Large intestine (tissue), 12 donors: ENCODE measurements at places on chromosomes 7 and 10. TPM values are rescaled to one million over a fixed set of nuclear protein-coding genes. Genes with fewer than 3 reads are reported as not detected.

- DNase-seq = no peak
Observed at GRCh38 chr7:55794527-55794926, 68.0 kb downstream of the SEPTIN14 start.

GRCh38 chr10:93160140-93160539 lies 86.4 kb downstream of the CYP26A1 start:
- DNase-seq = no peak

DNA sequence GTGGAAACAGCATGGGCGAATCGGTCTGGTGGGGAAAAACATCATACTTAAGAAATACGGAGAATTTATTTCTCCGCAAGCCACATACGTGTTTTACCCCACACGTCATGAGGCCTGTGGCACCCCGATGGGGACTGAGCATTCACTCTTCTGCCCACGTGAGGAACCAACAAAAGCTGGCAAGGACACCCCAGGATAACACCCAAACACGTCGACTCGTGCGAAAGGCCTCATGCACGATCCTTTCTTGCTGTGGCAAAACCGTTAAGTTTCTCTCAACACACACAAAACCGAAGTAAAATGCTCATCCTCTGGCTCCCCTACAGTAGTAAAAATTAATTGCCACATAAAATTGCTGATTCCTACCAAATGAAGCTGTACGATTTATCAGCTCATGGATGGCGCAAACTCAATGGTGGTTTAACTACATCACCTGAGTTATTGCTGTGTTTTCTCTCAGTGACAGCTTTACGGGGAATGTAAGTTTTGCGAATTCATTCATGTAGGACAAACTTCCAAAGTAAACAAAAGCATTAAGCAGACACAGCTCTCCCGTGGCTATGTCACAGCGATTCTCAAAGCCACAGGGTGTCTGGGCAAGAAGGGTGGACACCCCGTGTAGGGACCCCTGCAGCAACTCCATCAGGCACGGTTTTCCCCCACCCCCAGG lies 97.0 kb downstream of the CTBP2 start:
- DNase-seq = no peak

DNA sequence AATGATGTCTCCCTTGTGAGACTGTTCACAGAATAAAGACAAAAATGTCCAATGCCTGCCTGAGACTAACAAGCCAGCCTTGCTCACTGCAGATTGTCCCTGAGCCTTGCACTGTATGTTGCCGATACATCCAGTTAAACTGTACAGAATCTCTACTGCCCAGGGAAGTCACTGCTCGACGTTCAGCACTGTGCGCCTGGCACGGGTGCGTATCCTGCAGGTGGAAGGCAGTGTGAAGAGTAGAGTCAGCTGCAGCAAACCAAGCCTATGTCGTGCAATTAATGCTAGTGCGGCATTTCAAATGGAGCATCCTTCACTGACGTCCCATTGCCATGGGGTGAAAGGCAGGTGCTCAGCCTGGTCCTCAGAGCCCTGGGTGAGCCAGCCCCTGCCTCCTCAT lies 132.9 kb downstream of the TNS3 start:
- DNase-seq = no peak

GRCh38 chr10:31064348-31064747 lies 32.7 kb upstream of the ZNF438 start:
- no peak for DNase-seq

- DNase-seq = no peak
Observed at GRCh38 chr10:13658871-13659685, 72.3 kb downstream of the PRPF18 start.

- no peak for DNase-seq
Observed at GRCh38 chr10:77863446-77863845, 63.1 kb downstream of the DLG5 start.

DNA sequence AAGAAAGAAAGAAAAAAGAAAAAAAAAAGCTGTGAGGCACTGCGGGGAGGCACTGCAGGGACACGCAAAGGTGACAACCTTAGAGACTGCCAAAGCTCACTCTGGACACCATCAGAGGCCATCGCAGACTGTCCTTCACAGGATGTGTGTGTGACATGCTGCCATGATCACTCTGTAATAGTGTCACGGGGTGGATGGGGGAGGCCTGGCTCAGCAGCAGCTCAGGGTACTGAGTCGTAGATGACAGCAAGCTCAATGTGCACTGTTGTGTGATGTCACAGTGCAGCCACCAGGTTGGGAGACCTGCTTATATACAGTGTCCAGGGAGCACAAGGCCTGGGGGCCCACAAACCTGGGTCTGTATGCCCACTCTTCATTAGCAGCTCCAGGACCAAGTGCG lies 83.3 kb downstream of the SLIT1 start:
- DNase-seq = no peak

GRCh38 chr10:51244748-51245490 lies 170.6 kb downstream of the PRKG1 start:
- no peak for DNase-seq

DNA sequence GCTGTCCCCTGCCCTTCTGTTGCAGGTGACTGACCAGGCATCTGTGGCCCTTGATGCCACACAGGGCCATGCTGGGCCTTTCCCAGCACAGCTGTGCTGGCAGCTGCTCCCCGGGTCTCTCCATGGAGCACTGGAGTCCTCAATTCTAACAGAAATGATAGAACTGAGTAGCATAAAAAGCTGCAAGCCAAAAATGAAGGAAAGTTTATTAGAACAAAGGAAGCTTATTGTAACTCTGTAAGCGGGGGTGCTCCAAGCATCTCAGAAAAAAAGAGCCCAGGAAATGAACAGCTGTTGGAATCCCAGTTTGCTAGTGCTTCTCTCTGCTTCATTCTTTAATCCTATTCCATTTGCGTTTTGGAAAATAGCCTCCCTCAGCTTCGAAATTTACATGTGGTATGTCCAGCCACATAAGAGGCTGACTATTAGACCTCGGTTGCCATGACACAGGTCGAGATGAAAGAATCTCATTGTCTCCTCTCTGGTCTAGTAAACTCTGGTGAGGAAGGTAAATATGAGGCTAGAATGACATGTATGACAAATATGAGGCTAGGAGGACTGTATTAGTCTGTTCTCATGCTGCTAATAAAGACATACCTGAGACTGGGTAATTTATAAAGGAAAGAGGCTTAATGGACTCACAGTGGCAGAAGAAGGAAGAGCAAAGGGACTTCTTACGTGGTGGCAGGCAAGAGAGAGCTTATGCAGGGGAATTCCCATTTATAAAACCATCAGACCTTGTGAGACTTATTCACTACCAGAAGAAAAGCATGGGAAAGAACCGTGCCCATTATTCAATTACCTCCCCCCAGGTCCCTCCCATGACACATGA lies 23.7 kb downstream of the EPDR1 start:
- DNase-seq = no peak

GRCh38 chr7:12757443-12757842 lies 70.0 kb downstream of the ARL4A start:
- no peak for DNase-seq

GRCh38 chr7:5539013-5539411 lies 115.4 kb upstream of the TNRC18 start:
- no peak for DNase-seq

GRCh38 chr10:75034714-75035258 lies 76.7 kb upstream of the SAMD8 start:
- DNase-seq = no peak

- DNase-seq = peak; percentile 88
Observed at GRCh38 chr7:85186083-85186520, 754 bp downstream of the SEMA3D start.

DNA sequence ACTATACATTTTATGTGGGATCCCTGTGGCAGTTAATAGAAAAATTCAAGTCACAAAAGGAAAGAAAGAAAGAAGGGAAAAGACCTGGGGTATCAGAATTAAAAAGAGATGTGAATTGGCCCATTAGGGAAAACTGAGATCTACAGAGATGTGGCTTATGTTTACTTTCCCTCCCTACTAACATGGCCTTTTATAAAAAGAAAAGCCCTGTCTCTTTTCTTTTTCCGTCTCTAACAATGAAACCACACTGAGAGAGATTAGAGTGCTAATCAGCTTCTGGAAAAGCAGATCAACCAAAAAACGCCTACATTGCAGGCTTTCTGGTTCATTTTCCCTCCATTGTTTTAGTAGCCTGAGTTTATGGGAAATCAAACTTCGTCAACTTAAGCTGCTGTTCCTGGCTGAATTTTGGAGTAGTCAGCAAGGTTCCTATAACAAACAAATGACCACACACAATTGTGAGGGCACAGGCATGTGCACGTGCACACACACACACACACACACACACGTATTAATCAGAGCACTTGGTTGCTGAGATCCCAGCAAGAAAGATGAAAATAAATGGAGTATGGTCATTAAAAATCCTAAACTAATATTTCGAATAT lies 235.1 kb downstream of the SORCS1 start:
- no peak for DNase-seq

GRCh38 chr7:157475095-157475494 lies 138.3 kb downstream of the DNAJB6 start:
- DNase-seq = no peak

DNA sequence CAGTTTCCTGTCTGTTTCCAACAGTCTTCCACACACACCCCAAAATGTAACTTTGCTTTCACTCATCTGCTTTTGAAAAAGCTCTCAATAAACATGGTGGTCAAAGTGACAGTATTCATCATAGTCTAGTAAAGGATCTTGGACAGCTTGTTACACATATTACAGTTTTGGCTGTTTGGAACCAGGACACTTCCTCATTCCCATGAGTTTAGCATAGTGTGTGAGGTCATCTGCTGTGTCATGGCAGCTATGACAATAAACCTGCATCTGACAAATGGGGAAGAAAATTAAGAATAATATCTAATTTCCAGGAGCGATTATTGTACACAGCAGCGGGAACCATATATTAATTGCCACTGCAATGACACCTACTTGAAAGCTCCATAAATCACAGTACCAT lies 184.3 kb upstream of the SLC26A5 start:
- DNase-seq = no peak

DNA sequence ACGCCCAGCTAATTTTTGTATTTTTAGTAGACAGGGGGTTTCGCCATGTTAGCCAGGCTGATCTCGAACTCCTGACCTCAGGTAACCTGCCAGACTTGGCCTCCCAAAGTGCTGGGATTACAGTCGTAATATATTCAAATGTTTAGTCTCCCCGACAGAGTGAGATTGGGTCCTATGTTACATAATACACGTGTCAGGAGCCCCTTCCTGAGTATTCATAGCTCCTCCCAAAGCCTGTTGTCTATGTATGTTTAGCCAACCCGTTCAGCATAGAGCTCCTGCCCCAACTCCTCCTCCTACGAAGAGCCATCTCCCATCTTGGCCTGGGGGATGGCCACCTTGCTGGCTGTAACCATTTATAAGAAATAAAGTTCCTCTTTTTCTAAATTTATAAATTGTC lies 2.7 kb upstream of the PPP2R2D start:
- DNase-seq = no peak

DNA sequence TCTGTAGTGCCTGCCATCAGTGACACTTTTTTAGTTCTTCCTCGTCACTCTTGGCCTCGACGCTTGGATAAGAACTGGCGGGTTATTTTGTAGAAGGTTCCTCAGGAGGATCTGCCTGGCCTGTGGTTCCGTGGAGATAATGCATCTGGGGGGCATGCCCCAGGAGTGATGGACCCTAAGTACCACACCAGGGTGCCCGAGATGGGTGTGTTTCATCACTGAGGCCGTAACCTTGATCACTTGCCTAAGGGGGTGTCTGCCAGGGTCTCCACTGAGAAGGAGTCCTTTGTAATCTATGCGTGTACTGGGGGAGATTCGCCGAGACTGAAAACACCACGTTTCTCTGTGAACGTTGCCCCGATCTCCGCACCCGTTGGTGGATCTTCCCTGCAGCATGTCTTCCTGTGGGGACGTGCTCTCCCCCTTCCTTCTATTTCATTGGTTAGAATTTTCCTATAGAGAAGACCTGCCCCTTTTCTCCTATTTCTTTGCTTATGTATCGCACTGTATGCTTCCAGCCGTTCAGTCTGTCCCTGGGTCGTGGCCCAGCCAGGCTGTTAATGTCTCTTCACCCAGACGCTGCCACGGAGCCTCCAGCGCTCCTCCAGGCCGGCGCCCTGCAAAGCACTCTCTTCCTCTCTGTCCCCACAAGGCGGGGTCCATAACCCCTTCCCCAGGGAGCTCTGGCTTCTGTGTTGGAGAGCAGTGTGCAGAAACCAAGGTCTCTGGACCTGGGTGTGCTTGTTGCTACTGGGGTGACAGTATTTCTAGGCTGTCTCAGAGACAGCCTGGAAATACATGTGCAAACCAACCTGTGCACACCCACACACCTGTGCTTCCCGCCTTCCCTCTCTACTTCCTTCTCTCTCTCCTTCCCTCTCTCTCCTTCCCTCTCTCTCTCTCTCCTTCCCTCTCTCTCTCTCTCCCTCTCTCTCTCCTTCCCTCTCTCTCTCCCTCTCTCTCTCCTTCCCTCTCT lies 14.4 kb upstream of the DPYSL4 start:
- no peak for DNase-seq

- DNase-seq = no peak
Observed at GRCh38 chr7:6422926-6423632, 24.7 kb downstream of the DAGLB start.

Gene ADAM12
- 2.2 TPM for polyA plus RNA-seq

Gene ZC3HAV1L
- 13.1 TPM for polyA plus RNA-seq

Gene OPALIN
- not detected for polyA plus RNA-seq

Gene CYP3A5
- polyA plus RNA-seq = 139 TPM

Gene AOC1
- 206 TPM for polyA plus RNA-seq

Gene CYP3A4
- polyA plus RNA-seq = 14.3 TPM

Gene TCF7L2
- polyA plus RNA-seq = 48.2 TPM
